Cortex of kidney (tissue), 1 donor: ENCODE measurements at places on chromosomes 4 and X.

DNA sequence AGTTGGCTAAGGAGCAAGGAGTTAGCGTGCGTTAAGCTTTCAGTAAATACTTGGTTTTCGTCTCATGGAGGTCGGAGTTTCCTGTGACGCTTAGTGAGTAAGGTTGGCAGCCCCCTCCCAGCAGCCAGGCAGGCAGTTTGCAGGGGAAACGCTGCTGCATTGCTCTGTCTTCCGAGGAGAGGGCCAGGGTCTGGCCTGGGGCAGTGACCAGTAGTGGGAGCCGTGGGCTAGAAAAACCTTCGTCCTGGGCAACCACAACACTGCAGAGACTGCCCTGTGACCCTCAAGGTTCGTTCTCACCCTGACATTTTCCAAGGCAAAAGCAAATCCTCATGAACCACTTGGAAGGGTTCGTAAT, 432 bp downstream of the TMEM175 start:
- no peak for DNase-seq

DNA sequence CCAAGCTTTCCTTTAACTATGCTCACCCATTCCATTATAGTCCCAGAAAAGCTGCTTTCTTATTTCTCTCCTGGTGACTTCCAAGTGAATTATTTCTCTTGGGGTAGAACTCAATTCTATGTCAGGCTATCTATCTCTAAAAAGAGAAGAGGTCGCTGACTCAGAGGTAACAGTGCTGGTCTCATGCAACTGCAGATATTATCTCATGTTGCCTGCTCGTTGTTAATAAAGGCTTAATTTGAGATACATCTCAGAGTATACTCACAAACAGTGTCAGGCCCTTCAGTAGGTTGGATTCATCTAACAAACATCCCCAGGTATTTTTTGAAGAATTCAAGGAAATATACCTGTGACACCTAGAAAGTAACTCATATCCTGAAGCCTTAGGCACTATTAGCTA, 2.7 kb downstream of the TMEM154 start:
- DNase-seq = no peak

GRCh38 chrX:131923614-131924250, 99.4 kb upstream of the STK26 start:
- DNase-seq = no peak

- no peak for DNase-seq
These were observed 39.5 kb upstream of the RBMX start for GRCh38 chrX:136920001-136920400.

- no peak for DNase-seq
These were observed 199.2 kb downstream of the MAB21L2 start for GRCh38 chr4:150781191-150781590.

- no peak for DNase-seq
These were observed 17.7 kb downstream of the CD99L2 start for GRCh38 chrX:150880808-150881165.

DNA sequence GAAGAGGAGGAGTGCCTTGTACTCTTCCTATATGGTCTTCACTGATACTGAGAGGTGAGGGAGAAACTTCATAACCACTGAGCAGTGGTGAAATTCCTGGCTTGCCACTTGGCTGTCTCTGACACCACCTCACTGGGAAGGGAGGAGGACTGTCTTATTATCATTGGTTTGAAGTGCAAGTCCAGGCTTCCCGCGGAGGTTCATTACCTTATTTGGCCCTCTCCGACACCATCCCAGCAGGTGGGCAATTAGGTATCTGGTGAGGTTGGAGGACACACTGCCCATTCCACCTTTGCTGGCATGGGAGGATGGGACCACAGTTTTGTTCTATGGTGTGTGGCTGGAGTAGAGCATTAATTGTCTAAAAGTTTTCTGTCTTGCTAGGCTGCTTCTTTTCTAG, 206.1 kb downstream of the LHFPL1 start:
- no peak for DNase-seq

GRCh38 chr4:81723019-81723884, 251.5 kb upstream of the RASGEF1B start:
- DNase-seq = no peak

- DNase-seq = no peak
These were observed 211.5 kb downstream of the PDGFRA start for GRCh38 chr4:54440394-54441136.

GRCh38 chr4:107037199-107037584, 1.1 kb upstream of the DKK2 start:
- DNase-seq = no peak

- DNase-seq = no peak
These were observed 5.1 kb upstream of the SLC10A3 start for GRCh38 chrX:154495472-154495922.
